IMR-90 (cell line): ENCODE measurements at places on chromosomes 2 and 18. TPM values are rescaled to one million over a fixed set of nuclear protein-coding genes. Genes with fewer than 3 reads are reported as not detected.
A peak's percentile ranks its signal among the peaks of the same experiment; 100 is the strongest.

Gene ARPC2
- total RNA-seq: 635 and 696 TPM in 2 replicates

Gene STAMBP
- total RNA-seq: 33.9 and 38.7 TPM in 2 replicates

GRCh38 chr2:19230626-19231025 is 127.8 kb downstream of the OSR1 start:
- DNase-seq: no peak

Gene UGT1A10
- not detected in 2 replicates for total RNA-seq

- DNase-seq: peak; percentile 52
Observed at GRCh38 chr2:118855451-118856279, 8.2 kb upstream of the EN1 start.

- DNase-seq: no peak
Observed at GRCh38 chr18:39230086-39230803, 1664.6 kb upstream of the CELF4 start.

Gene POTEC
- not detected in 2 replicates for total RNA-seq

DNA sequence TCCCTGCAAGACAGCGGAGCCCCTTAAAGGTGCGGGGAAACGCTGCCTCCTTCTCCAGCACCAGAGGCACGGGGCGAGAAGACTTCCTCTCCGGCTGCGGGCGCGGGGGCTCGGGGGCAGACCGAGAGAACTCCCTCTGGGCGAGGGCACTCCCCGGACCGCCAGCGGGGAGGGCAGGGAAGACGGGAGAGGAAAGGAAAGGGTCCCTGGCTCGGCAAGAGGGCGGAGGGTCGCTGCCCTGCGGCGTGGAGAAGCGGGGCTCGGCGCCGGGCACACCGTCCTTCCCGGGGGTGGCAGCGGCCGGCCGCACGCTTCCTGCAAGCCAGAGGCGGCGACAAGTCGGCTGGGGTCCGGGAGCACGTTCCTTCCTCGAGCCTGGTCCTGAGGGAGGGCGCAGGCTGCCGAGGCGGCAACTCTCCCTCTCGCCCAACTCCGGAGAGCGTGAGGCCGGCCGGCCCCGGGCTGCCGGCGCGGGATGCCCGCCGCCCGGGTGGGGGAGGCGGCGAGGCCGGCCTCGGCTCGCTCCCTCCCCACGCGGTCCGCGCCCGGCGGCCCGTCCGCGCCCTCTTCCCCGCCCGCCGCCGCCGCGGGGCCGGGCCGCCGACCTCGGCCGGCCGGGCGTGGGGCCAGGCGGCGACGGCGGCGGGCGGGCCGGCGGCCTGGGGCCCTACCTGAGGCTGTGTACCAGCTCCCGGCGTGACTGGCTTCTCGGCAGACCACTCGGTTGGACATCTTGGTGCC is 1.1 kb downstream of the MEMO1 start:
- DNase-seq: no peak

DNA sequence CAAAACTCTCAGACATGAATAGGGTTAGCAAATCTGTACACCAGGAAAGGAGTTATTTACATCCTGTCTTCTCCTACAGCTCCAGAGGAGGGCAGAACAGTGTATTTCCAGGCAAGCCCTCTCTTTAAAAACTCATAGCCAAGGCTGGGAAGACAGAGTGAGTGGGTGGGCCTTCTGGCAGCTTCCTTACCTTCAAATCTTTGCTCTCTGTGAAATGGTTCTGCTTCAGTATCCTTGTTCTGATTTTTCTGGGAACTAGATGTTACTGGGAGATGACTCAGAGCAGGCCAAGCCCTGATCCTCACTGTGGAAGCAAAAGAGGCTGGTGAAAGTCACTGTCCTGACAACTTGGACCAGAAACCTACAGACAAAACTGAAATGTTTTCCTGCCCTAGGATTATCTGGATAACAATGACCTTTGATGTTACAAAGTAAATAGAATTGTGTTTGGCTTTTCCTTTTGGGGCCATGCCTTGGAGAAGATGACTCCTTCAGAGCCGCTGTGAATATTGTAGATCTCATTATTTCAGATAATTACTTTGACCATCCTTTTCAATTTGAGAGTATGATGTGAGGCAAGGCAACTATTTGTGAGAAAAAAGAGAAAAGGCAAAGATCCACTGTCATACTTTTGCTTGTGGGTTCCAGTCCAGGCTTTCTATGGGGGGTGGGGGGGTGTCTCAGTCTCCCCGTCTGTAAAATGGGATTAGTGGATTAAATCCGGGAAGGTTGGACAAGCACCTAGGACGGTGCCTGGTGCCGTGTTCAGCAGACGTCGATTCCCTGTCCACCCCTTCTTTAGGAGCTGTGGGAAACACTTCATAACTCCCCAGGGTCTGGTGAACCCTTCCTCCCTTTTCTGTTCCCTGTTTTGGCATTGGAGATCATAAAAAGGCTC is 644 bp upstream of the QPCT start:
- DNase-seq: peak; percentile 73

- DNase-seq: no peak
Observed at GRCh38 chr2:48120112-48120511, 213.8 kb upstream of the FBXO11 start.

- DNase-seq: no peak
Observed at GRCh38 chr2:25339211-25339674, 2.5 kb downstream of the DNMT3A start.

Gene KIF1A
- under 0.01 TPM in 1 of 2 replicates, not detected in the other for total RNA-seq

- DNase-seq: no peak
Observed at GRCh38 chr2:149597050-149597667, 9.6 kb upstream of the MMADHC start.

DNA sequence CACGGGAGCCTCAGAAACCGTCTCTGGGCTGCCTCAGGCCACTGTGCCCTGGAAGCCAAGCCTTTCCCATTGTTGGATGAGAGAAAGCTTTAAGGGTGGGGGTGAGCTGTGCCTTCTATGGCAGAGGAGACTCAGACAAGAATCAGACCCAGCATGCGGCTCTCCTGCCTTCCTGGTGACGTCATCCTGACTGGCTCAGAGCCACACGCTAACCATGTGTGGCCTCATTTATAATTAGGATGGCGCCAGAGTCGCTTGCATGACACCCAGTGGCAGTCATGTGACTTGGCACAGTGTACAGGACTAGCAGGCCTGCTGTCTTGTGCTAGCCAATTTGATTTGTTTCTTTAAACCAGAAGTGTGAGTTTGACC is 99.1 kb downstream of the SH3BP4 start:
- peak; percentile 93 for DNase-seq

- no peak for DNase-seq
Observed at GRCh38 chr2:105373895-105374401, 24.9 kb downstream of the FHL2 start.

DNA sequence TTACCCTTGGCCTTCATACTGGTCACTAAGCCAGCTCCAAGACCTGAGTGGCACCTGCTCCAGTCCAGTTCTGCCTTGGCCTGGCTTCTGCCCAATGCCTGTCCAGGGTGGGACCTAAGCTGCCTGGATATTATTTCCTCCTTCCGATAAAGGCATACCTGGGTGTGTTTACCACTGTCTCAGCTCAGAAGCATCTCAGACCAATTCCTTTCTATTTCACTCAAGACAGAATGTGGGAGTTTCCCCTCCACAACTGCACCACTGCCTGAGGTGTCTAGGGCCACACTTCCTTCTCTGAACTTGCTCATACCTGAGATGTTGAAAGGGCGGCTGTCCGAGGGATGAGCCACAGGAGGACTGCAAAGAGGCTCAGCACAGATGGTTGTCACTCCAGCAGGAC is 18.4 kb upstream of the CAB39 start:
- DNase-seq: no peak

DNA sequence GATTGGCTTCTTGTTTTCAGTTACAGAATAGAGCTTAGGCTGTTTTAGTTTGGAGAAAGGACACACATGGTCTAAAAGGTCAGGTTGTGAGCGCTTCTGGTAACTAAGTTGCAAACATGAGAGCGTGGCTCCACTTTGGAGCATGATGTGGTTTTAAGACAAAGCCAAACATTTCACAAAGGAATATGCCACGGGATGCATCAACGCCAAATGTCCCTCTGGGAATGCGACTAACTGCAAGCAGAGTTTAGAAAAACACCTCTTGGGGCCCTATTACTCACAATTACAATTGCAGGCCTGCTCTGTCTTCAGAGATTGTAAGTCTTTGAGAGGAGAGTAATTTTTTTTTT is 25.4 kb downstream of the MYO7B start:
- peak; percentile 4 for DNase-seq

Gene OSBPL6
- 2.8 and 3.2 TPM in 2 replicates for total RNA-seq

DNA sequence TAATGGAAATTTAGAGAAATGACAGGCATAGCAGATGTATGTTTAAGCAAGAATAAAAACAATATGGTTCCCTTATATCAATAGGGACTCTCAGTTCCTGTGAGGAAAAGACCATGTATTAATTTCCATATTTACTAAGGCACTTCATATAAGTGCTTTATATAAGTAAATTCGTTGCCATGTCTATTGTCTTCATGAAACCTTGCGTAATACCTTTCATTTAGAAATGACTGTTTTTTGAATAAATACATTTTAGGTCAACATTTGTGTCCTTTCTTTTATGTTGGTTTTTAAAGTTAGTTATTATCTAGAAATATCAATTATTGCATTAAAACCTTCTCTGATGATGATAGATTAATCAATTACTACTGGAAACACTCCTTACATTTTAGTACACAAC is 83.3 kb downstream of the KCNS3 start:
- no peak for DNase-seq

Gene ZSWIM2
- 0.28 TPM in 1 of 2 replicates, not detected in the other for total RNA-seq

DNA sequence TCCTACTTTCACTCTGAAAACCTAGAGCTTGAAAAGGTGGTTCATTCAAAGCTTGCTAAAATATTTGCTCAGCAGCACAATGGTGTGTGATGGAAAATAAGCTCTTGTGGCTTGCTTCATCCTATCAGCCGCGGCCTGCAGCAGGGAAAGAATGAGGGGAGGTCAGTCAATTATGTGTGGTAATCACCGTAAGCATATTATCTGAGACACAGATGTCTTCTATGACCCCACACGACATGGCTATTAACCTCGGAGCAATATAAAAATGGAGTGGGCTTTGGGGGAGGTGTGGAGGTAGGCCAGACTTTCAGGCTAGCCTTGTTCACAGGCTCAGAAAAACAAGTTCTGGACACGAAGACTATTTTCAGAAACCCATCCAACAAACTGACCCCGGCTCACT is 98.4 kb upstream of the SIX3 start:
- no peak for DNase-seq

DNA sequence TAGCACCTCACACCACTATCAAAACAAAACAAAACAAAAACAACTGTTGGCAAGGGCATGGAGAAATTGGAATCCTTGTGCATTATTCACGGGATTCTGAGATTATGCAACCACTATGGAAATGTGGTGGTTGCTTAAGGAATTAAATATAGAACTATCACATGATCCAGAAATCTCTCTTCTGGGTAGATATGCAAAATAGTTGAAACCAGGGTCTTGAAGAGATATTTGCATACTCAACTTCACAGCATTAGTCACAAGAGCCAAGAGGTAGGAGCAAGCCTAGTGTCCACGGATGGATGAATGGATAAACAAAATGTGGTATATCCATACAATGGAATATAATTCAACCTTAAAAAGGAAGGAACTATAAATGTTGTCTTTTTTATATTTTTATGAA is 7.0 kb downstream of the TMEM131 start:
- no peak for DNase-seq

- no peak for DNase-seq
Observed at GRCh38 chr2:207269038-207269437, 103.3 kb upstream of the KLF7 start.

Gene UGT1A5
- not detected in 2 replicates for total RNA-seq

DNA sequence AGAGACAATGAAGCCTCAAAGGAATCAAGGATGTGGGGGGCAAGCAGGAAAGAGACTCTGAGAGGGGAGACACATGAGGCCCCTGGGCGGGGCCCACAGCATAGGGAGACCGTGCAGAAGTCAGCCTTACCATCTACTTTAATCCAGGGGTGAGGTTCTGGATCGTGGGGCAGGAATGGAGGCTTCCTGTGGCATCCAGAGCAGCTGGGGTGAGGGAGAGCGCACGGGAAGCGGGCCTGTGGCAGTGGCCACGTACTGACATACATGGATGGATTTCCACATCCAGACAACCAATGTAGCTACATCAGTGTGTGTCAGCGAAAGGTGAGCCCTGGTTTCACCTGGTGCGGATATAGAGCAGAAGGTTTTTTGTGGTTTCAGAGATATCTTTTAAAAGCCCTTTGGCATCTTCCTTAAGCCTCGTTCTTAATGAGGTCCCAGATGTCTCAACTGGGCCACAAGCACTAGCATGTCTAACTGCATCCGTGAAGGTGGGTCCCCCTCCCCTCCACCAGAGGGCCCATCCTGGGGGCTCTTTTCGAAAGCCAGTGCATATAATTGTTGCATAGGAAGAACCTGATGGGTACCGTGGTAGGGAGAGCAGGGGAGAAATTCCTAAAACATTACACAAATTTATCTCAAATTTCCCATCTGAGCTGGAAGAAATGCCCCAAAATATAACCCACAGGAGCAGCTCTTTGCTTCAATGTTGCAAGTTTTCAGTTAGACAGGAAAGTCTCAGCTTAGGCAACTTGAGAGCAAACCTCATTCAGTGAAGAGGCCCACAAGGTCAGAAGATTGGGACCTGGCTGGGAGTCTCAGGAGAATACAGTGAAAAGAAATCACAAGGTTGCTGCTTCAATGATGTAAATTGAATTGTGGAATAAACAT is 90.9 kb downstream of the SP3 start:
- DNase-seq: no peak

DNA sequence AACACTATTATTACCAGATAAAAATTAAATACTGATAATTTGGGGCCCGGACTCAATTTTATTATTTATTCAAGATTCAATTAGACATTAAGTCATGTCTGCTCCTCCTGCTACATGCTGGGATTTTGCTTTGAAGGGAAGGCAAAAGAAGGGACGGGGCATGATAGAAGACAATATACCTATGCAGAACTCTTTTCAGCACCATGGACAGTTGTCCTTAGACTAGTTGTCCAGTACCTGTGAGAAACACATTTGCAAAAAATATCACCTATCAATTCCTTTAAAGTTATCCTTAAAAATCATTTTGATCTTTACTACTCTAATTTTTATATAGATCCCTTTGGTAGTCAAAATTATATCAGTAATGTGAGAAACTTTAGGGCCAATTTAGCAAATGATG is 100.2 kb upstream of the SULT1C3 start:
- peak; percentile 13 for DNase-seq

GRCh38 chr2:136029149-136029548 is 43.7 kb upstream of the DARS1 start:
- DNase-seq: no peak

- peak; percentile 51 for DNase-seq
Observed at GRCh38 chr2:226423498-226423960, 376.1 kb downstream of the IRS1 start.

Gene TUBA3E
- not detected in 2 replicates for total RNA-seq

- DNase-seq: no peak
Observed at GRCh38 chr2:5978131-5978751, 286.1 kb downstream of the SOX11 start.

GRCh38 chr2:120820263-120820952 is 84.7 kb downstream of the GLI2 start:
- peak; percentile 90 for DNase-seq
